ENCODE measurements at places on chromosomes 7 and 10.

GRCh38 chr10:44755481-44755880 lies 155.7 kb upstream of the TMEM72 start:
- no peaks in the 10 kb centered on the region for H3K27me3 ChIP-seq
- H3K36me3 ChIP-seq = no peaks in the 10 kb centered on the region
- no peak overlapping the region for H3K4me3 ChIP-seq
- no peaks in the 10 kb centered on the region for H3K4me1 ChIP-seq
- H3K27ac ChIP-seq = no peak overlapping the region

GRCh38 chr7:94687076-94687475 lies 31.1 kb upstream of the SGCE start:
- H3K27ac ChIP-seq = no peak overlapping the region
- H3K4me3 ChIP-seq = no peak overlapping the region
- no peaks in the 10 kb centered on the region for H3K4me1 ChIP-seq
- no peak for DNase-seq
- no peaks in the 10 kb centered on the region for H3K27me3 ChIP-seq
- H3K36me3 ChIP-seq = no peaks in the 10 kb centered on the region

DNA sequence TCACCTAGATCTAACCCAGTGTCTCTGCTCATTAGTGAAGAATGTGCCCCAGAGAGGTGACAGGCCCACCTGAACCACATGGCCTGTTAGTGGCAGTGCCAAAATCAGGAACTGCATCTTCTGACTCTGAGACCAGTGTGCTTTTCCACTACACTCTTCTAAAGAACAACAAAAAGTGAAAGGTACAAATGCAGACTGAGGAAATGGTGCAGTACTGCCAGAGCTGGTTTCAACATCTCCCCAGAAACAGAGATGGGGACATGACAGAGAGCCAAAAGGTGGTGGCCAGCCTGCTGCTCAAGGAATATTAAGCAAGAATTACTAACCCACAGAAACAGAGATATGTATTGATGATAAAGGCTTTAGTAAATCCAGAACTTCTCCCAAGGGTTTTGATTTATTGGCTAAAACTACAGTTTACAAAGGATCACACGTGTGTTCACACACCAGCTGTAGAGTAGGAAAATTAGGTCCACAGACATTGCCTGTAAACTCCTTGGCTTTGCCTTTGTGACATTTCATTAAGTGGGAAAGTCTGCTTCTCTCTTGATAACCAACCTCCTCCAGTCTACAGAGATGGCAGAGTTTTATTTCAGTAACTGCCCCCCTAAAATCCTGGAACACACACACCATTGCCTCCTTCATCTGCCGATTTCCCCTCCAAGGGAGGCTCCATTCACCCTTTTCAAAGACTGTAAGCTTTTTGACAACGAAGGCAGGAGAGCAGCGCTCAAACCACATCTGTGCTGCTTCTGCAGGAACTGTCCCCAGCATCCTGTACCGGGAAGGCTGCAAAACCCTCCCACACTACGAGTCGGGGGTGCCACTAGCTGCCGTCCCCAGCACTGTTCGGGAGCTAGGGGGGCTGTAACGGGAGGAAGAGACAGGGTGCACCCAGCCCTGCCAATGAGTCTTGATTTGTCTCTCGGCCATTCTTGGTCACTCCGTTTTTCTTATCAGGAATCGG lies 29.8 kb downstream of the GSDME start:
- no peaks in the 10 kb centered on the region for H3K4me1 ChIP-seq
- no peak overlapping the region for H3K27ac ChIP-seq

GRCh38 chr10:58360412-58361004 lies 24.7 kb upstream of the TFAM start:
- H3K27me3 ChIP-seq = no peaks in the 10 kb centered on the region
- H3K4me1 ChIP-seq = peaks cover 23% of the 10 kb centered on the region
- H3K27ac ChIP-seq = no peak overlapping the region
- H3K4me3 ChIP-seq = no peak overlapping the region
- DNase-seq = no peak

DNA sequence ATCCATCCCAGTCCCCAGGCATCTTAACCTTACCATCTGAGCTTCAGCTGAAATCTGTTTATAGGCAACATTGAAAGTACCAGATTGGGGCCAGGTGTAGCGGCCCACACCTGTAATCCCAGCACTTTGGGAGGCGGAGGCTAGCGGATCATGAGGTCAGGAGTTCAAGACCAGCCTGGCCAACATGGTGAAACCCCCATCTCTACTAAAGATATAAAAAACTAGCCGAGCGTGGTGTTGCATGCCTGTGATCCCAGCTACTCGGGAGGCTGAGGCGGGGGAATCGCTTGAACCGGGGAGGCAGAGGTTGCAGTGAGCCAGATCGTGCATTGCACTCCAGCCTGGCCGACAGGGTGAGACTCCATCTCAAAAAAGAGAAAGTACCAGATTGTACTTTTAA lies 39.0 kb downstream of the CRCP start:
- no peak overlapping the region for H3K27ac ChIP-seq
- no peaks in the 10 kb centered on the region for H3K4me1 ChIP-seq
- DNase-seq = no peak
- peaks cover 60% of the 10 kb centered on the region for H3K36me3 ChIP-seq
- H3K4me3 ChIP-seq = no peak overlapping the region
- H3K27me3 ChIP-seq = no peaks in the 10 kb centered on the region
